ENCODE measurements at places on chromosomes 11 and 22. TPM values are rescaled to one million over a fixed set of nuclear protein-coding genes. Genes with fewer than 3 reads are reported as not detected.

The PIWIL4 gene
- polyA plus RNA-seq, result not detected

The RAG2 gene
- 0.98 TPM for polyA plus RNA-seq

The MED17 gene
- 16.4 TPM for polyA plus RNA-seq

The POU2AF2 gene
- polyA plus RNA-seq, result not detected

The SCGB1D2 gene
- not detected for polyA plus RNA-seq

The SLC5A12 gene
- not detected for polyA plus RNA-seq

The MMP27 gene
- not detected for polyA plus RNA-seq

The ADM2 gene
- not detected for polyA plus RNA-seq

The HBG2 gene
- not detected for polyA plus RNA-seq

The CSNK2A3 gene
- 4.1 TPM for polyA plus RNA-seq

The C11orf16 gene
- polyA plus RNA-seq, result not detected

The USP35 gene
- polyA plus RNA-seq, result 0.07 TPM

The PGGHG gene
- polyA plus RNA-seq, result not detected

The PATE2 gene
- not detected for polyA plus RNA-seq

The RIBC2 gene
- not detected for polyA plus RNA-seq

Measured in Purkinje cell (primary cell).